SJCRH30 (cell line): ENCODE measurements at places on chromosomes 12 and 14. TPM values are rescaled to one million over a fixed set of nuclear protein-coding genes. Genes with fewer than 3 reads are reported as not detected.

Gene KRT85
- total RNA-seq: not detected in 2 replicates

Gene KCNA1
- not detected in 2 replicates for total RNA-seq

Gene CBLN3
- total RNA-seq: 0.05 and 0.12 TPM in 2 replicates

Gene HVCN1
- 2.7 and 2.8 TPM in 2 replicates for total RNA-seq

Gene ITGA7
- total RNA-seq: 21.8 and 27.1 TPM in 2 replicates

Gene TRAF3
- 14.0 and 14.6 TPM in 2 replicates for total RNA-seq

Gene TSPAN11
- 6.5 and 6.7 TPM in 2 replicates for total RNA-seq

DNA sequence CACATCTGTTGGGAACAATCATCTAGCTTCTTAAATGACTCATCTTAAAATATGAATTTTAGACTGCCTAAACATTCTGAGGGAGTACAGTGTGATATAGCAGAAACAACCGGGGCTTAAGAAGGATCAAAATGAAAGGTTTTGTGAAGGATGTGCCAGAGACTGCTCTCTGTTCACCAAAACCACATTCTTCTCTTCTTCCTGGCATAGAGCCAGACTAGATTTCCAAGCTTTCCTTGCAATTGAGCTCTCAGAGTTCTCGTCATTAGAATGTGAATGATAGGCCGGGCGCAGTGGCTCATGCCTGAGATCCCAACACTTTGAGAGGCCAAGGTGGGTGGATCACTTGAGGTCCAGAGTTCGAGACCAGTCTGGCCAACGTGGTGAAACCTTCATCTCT is 94.5 kb downstream of the LRRIQ1 start:
- no peaks in the 10 kb centered on the region for H3K27me3 ChIP-seq
- H3K27ac ChIP-seq: peak overlapping the region; percentile 63
- DNase-seq: peak; percentile 57
- H3K36me3 ChIP-seq: no peaks in the 10 kb centered on the region
- no peak overlapping the region for H3K4me3 ChIP-seq
- peaks cover 19% of the 10 kb centered on the region for H3K4me1 ChIP-seq

DNA sequence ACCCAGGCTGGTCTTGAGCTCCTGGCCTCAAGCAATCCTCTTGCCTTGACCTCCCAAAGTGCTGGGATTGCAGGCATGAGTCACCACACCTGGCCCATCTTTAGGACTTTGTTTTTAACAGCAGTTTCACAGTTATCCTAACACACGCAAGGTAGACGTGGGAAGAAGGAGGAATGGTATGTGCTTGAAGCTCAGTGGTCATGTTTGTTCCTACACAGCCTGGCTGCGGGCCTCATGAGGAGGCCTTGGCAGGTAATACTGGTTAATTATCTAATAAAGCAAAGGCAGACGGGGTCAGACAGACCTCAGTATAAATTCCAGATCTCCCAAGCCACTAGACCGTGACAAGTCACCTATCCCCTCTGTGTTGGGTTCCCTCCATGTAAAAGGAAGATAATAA is 271.8 kb downstream of the PCNX1 start:
- H3K36me3 ChIP-seq: no peaks in the 10 kb centered on the region
- no peaks in the 10 kb centered on the region for H3K4me1 ChIP-seq
- H3K4me3 ChIP-seq: no peak overlapping the region
- H3K27ac ChIP-seq: no peak overlapping the region
- H3K27me3 ChIP-seq: no peaks in the 10 kb centered on the region

GRCh38 chr12:105464406-105464805 is 133.9 kb downstream of the C12orf75 start:
- peak overlapping the region; percentile 48 for H3K27ac ChIP-seq
- DNase-seq: peak; percentile 13
- no peaks in the 10 kb centered on the region for H3K27me3 ChIP-seq
- H3K4me3 ChIP-seq: no peak overlapping the region
- H3K36me3 ChIP-seq: no peaks in the 10 kb centered on the region
- H3K4me1 ChIP-seq: peaks cover 40% of the 10 kb centered on the region

DNA sequence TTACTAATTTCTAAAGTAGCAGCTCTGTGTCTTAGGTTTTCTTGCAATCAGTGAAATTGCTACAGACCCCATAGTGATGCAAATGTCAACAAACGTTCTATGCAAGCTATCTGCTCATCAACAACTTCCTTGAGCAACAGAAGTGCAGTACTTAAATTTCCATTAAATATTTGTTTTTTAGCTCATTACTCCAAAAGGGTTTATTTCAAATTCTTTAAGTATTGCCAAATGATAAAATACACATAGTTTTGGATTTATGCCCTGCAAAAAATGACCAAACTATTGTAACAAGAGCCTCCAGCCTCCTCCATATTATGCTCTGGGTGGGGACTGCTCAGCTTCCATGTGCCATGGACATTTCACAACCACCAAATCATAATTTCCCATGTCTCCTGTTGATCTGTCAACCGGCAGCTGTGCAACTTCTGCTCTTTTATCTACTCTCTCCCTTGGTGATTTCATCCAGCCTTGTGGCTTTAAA is 4.4 kb downstream of the BDKRB1 start:
- peak overlapping the region; percentile 78 for H3K27ac ChIP-seq
- H3K27me3 ChIP-seq: no peaks in the 10 kb centered on the region
- peaks cover 22% of the 10 kb centered on the region for H3K4me1 ChIP-seq
- no peak overlapping the region for H3K4me3 ChIP-seq
- no peaks in the 10 kb centered on the region for H3K36me3 ChIP-seq
- peak; percentile 62 for DNase-seq

GRCh38 chr12:66119870-66120241 is 10.7 kb downstream of the LLPH start:
- H3K4me1 ChIP-seq: peaks cover 22% of the 10 kb centered on the region
- peaks cover 34% of the 10 kb centered on the region for H3K36me3 ChIP-seq
- no peaks in the 10 kb centered on the region for H3K27me3 ChIP-seq
- H3K4me3 ChIP-seq: no peak overlapping the region

GRCh38 chr12:14986449-14986848 is 13.6 kb downstream of the PDE6H start:
- no peaks in the 10 kb centered on the region for H3K4me1 ChIP-seq
- H3K36me3 ChIP-seq: no peaks in the 10 kb centered on the region
- no peak overlapping the region for H3K27ac ChIP-seq
- no peaks in the 10 kb centered on the region for H3K27me3 ChIP-seq
- no peak for DNase-seq
- no peak overlapping the region for H3K4me3 ChIP-seq

- H3K36me3 ChIP-seq: no peaks in the 10 kb centered on the region
- no peak overlapping the region for H3K4me3 ChIP-seq
- no peaks in the 10 kb centered on the region for H3K27me3 ChIP-seq
- no peaks in the 10 kb centered on the region for H3K4me1 ChIP-seq
- no peak for DNase-seq
Measured at GRCh38 chr14:104514156-104514848, 65.3 kb upstream of the C14orf180 start.

DNA sequence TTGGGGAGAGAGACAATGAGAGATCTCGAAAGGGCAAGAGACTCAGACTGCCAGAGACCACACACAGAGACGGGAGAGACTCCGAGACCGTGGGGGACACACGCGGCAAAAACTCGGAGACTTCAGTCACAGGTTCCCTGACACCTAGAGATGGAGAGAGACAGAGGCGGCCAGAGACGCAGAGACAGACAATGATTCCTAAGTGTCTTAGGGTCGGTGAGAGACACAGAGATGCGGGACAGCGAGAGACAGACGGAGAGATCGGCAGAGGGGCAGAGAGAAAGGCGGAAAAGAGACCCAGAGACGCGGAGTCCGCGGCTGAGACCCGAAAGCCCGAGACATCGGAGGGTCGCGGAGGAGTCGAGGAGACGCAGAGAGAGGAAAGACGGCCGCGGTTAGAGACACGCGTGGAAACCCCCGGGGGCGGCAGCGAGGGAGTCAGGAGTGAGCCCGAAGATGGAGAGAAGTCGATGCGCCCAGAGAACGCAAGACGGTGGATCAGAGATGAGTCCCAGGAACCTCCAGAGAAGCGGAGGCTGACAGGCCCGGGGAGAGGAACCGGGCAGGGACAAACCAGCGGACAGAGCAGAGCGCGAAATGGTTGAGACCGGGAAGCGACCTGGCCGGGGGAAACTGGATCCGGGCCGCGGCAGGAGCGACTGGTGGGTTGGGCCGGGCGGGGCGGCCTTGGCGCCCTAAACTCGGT is 7.8 kb downstream of the LHX5 start:
- H3K27ac ChIP-seq: no peak overlapping the region
- H3K4me3 ChIP-seq: no peak overlapping the region
- no peaks in the 10 kb centered on the region for H3K4me1 ChIP-seq
- no peaks in the 10 kb centered on the region for H3K27me3 ChIP-seq
- no peaks in the 10 kb centered on the region for H3K36me3 ChIP-seq

DNA sequence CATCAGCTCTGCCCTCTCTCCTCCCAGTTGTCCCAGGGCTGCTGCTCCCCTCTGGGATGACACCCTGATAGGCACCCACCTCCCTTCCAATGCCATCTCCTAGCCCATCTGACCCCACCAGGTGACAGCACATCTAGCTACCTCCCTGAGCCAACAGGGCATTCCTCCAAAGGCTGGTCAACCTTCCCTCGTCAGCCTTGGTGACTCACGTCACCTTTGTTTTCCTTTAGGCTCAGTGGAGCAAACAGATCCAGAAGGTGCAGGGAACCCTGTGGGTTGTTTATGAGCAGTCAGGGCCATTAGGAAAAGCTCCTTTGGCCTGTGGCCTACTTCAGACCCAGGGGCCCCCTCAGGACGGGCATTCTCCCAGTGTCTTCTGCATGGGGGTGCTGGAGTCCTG is 32.4 kb downstream of the PIGH start:
- no peaks in the 10 kb centered on the region for H3K36me3 ChIP-seq
- peaks cover 19% of the 10 kb centered on the region for H3K4me1 ChIP-seq
- H3K4me3 ChIP-seq: no peak overlapping the region; the same call in 1 of the 2 replicates
- no peak for DNase-seq
- H3K27ac ChIP-seq: no peak overlapping the region
- no peaks in the 10 kb centered on the region for H3K27me3 ChIP-seq

- no peaks in the 10 kb centered on the region for H3K36me3 ChIP-seq
- H3K4me3 ChIP-seq: no peak overlapping the region
- H3K4me1 ChIP-seq: no peaks in the 10 kb centered on the region
- no peaks in the 10 kb centered on the region for H3K27me3 ChIP-seq
- H3K27ac ChIP-seq: no peak overlapping the region
- DNase-seq: peak; percentile 19
Measured at GRCh38 chr12:119328111-119328510, 6.4 kb upstream of the CCDC60 start.
